Left colon (tissue), 2 donors: ENCODE measurements at places on chromosomes 13 and 19. TPM values are rescaled to one million over a fixed set of nuclear protein-coding genes. Genes with fewer than 3 reads are reported as not detected.

DNAAF3 gene
- 2.6 TPM for total RNA-seq

DNA sequence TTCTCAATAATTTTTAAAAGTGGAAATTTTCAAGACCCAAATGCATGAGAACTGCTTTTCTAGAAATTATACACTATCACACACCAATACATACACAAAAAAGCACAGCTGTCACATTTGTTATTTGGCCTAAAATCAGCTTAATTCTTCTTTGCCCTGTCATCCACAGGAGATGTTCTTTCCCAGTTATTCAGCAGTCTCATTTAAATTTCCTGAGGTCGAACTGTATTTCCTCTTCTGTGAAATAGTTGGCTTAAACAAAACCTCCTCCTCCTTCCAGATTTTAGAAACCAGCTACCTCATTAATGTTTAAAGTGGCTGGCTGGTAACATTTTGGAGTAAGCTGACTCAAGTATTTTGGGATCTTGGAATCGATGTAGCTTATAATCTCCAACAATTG, 39.1 kb downstream of the SMAD9 start:
- DNase-seq, result no peak

DNA sequence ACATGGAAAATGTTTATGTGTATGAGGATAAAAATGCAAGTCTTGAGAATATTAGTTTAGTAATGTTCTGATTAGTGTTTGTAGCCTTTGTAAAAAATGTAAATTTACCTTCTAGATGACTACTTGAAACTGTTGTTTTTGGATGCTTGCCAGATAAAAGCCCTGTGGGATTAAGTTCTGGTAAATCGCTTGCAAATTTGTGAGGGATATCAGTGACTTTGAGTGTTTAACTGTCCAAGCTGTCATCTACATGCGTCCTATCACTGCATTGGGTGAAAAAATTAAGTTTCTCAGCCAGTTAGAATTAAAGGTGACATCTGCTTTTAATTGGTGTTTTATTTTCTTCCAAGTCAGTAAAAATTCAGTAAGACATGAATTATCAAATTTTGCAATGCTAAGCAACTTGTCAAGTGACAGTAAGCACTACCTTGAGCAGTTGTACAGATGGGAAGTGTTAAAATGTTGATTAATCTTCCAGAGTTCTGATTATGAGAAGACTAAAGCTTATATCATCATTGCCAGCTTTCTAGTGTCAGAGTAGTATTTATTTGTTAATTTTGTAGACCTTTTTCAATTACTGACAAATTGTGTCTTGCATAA, 88.0 kb downstream of the PCCA start:
- DNase-seq, result no peak

GRCh38 chr13:31638577-31638976, 100.7 kb upstream of the RXFP2 start:
- DNase-seq, result no peak

GRCh38 chr19:56764196-56764695, 76.3 kb downstream of the PEG3 start:
- DNase-seq, result no peak

DNA sequence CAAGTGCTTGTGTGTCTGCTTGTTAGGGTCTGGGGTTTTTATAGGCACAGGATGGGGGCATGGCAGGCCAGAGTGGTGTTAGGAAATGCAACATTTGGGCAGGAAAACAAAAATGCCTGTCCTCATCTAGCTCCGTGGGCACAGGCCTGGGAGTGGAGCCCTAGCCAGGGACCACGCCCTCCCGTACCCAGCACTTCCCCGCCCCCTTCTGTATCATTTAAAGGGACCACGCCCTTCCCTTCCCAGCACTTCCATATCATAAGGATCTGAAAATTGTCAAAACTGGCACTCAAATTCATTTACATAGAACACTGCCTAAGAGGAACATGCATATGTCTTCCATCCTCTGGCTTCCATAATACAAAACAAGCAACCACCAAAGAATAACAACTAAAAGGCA, 185.8 kb downstream of the B3GLCT start:
- peak; percentile 24 for DNase-seq

- peak; percentile 74 for DNase-seq
Measured at GRCh38 chr19:2385053-2385721, 25.1 kb downstream of the TMPRSS9 start.

DNA sequence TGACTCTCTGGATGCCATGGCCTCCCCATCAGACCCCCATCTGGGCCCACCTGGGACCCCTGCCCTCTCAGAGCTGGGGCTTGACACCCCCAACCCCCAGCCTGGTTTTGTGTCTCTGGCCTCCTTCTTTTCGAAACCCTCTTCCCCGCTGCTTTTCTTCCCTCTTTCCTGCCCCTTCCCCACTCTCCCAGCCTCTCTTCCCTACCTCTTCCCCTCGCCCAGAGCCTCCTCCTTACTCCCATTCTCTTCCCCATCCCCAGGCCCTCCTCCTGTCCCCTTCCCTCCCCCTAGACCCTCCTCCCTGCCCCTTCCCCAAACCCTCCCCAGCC, 2.1 kb downstream of the TNFSF9 start:
- no peak for DNase-seq

GRCh38 chr13:27080018-27080948, 91.3 kb downstream of the USP12 start:
- no peak for DNase-seq

DNA sequence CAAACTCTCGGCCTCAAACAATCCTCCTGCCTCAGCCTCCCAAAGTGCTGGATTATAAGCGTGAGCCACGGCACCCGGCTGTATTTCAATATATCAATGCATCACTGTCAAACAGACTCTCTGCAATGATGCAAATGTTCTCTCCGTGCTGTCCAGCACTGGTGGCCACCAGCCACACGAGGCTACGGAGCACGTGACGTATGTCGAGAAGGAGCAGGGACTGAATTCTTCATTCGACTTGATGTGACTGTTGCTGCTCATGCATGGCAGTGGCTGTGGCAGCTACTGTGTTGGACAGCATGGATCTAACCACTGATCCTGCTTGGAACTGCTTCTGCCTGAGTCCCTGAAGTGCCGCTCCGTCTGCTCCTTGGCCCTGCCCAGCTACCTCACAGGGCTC, 9.8 kb downstream of the LRRC4B start:
- no peak for DNase-seq

DNA sequence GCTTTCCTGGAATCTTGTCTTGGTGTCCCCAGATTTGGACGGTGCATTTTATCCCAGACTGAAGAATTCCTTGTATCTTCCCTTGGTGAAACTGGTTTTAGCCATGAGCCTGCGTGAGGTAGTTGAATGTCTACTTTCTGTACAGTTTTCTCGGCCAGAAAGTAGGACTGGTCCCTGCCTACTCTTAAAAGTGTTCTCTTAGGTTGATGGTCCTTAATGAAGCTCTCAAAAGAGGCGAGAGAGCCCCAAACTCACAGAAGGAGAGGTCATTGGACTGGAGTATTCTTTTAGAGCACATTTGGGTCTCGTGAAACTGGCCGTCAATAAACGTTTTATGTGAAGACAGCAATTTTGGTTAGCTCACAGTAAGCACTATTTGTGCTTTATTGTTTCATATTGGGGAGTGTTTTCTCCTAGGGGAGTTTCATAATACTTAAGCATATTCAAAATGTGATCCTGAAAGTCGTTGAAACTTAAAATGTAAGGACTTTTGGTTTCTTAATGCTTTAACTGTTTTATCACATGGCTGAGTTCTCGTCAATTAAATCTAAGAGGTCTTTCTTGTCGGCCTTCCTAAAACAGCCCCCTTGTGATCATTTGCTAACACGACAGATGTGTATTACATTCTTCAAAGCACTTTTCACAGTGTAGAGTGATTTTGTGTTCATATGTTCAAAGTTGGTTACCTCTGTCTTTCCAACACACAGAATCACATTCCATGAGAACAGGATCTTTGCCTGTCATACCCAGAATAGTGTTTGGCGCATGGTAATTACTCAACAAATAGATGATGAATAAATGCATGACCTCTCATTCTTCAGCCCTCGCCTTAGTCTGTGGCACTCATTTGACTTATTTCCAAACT, 889 bp downstream of the GTF2F2 start:
- DNase-seq, result no peak

ZNF581 gene
- 18.7 TPM for total RNA-seq

- no peak for DNase-seq
Measured at GRCh38 chr13:97588993-97589392, 155.0 kb downstream of the RAP2A start.

DNA sequence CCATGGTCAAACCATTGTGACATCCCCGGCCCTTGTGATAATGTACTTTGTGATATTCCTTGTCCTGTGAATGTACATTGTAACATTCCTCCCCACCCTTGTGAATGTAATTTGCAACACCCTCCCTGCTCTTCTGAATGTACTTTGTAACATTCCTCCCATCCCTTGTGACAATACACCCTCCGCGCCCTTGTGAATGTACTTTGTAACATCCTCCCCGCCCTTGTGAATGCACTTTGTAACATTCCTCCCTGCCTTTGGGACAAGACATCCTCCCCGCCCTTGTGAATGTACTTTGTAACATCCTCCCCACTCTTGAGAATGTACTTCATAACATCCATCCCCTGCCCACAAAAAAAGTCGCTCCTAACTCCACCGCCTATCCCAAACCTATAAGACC, 17.1 kb downstream of the ZNF846 start:
- no peak for DNase-seq

IZUMO4 gene
- 2.1 TPM for total RNA-seq

GRCh38 chr19:38765214-38765613, 8.1 kb downstream of the LGALS7 start:
- no peak for DNase-seq

GRCh38 chr13:44619651-44620050, 43.5 kb upstream of the TSC22D1 start:
- DNase-seq, result no peak

DNA sequence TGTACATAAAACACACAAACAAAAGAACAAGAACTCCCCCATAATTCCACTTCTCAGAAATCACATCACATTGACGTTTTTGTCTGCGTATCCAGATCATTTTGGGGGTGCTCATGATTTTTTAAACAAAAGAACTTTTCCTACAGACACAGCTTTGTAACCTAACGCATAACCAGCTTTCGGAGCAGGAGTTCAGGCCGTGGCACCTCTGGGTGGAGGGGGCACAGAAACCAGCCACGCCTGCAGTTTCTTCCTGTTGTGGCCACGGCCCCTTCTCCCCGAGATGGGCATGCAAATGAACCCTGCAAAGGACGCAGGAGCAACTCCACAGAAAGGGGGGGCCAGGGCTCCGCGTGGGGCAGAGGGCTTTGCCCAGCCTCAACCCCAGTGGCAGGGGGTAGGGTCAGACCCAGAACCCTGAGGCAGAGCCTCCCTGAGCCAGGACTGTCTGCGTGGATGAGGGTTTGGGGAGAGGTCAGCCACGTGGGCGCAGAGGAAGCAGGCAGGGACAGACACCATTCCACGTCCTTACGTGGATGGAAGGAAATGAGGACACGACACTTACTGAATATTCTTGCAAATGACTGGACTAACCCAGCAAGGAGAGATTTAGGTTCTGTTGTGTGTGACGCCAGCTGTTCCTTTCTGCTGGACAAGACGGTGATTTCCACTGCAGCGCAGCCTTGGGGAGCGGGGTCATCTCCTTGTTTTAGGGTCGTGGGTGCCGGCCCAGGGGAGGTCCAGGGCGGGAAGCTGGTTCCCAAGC, 64.4 kb downstream of the RASA3 start:
- no peak for DNase-seq

- no peak for DNase-seq
Measured at GRCh38 chr13:46396341-46396740, 9.3 kb upstream of the RUBCNL start.

DNA sequence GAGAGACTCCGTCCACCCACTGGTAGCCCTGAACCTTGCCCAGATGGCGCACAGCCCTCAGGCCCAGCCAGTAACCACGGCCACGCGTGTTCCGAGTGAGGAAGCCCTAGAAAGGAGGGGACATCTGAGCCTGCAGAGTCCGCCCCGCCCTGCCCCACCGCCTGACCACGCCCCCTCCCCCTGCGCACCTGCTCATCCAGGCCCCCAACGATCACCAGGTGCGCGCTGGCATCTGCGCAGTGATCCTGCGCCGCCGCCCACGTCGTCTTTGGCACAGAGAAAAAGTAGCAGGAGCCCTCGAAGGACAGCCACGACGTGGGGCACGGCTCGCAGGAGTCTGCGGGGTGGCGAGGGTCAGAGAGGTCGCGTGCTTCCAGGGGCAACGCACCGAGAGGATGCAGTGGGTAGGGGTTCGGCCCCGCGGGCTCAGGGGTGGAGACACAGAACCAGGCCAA, 2.1 kb downstream of the CLEC4G start:
- no peak for DNase-seq

DNA sequence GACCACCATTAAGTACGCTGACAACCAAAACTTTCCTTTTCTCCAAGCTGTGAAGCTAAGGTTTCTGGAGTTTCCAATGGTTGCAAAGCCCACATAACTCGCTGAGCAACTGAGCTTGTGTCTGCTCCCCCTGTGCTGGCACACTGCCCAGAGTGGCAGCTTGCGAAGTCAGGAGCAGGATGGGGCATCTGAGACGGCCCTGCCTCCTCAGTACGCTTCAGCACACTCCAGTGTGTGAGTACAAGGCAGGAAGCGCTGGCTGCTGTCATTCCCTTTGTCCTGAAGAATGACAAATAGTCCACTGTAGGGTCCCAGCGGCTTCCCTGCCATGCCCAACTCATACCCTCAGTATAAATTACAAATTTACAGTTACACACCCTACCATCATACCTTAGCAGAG, 51.5 kb downstream of the SKA3 start:
- no peak for DNase-seq

DNA sequence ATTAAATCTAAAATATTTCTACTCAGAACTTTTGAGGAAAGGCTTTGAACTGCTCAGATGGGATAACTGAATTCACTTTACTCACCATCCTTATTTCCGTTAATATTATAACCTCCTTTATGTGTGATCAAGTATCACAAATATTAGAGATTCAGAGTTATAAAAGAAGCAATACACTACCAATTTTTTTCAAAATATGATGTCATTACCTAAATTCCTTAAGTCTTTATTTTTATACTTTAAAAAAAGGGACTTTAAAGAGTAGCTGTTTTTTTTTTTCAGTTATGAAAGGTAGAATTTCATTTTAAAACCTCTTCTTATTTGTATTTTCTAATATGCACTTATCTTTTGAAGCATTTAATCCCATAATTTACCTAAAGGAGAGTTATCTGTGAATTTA, 239.5 kb downstream of the DIAPH3 start:
- DNase-seq, result no peak

DNA sequence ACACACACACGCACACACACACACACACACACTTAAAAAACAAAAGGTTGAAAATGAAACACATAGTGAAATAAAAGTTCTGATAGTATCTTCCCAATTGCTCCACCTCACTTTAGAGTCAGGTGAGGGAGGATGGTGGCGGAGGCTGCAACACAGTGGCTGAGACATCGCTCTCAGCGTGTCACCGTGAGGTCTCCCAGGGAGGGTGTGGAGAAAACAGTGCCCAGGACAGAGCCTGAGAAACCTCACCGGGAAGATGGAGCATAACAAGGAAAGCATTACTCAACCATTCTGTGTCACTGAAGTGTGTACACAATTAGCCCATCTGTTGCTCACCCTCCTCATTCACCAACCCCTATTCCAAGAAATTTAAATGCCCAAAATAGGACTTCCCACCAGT, 111.4 kb upstream of the USP29 start:
- DNase-seq, result no peak

LILRB4 gene
- 2.1 TPM for total RNA-seq

IZUMO2 gene
- not detected for total RNA-seq
